ENCODE measurements at places on chromosomes 1 and 21.

DNA sequence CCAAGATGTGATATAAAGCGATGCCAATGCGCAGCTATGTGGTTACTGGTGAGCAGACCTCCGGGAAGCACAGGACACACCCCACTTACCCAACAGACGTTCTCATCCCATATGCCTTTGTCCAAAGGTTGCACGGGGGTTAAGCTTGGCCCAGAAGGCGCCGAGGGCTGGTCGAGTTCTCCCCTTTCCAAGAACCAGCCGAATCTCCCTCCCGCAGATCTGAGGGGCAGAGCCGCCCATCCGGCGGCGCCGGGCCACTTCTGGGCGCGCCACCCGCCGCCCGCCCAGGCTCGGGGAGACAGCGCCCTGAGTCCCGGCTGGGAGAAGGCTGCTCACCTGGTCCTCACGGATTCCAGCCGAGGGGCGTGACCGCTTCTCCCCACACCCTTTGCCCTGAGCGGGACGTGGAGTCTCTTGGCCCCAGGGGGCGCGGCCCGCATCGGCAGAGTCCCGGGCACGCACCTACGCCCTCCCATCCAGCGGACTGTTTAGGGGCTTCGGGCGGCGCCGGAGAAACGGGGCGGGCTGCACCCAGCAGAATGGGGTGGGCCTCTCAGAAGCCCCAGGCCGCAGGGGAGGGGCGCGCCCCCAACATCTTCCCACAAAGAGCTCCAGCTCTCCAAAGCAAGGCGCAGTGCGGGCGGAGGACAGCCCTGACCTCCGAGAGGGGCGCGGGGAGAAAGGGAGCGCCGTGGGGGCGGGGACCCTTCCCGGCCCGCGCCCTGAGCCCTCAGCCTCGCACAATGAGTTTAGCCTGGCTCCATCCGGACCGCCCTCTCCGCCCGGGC is 615 bp downstream of the GPR161 start:
- no peak for DNase-seq

GRCh38 chr1:28510970-28511440 is 5.2 kb downstream of the RCC1 start:
- peak; percentile 75 for DNase-seq

- DNase-seq = no peak
Measured at GRCh38 chr1:118321840-118322239, 136.8 kb upstream of the SPAG17 start.

DNA sequence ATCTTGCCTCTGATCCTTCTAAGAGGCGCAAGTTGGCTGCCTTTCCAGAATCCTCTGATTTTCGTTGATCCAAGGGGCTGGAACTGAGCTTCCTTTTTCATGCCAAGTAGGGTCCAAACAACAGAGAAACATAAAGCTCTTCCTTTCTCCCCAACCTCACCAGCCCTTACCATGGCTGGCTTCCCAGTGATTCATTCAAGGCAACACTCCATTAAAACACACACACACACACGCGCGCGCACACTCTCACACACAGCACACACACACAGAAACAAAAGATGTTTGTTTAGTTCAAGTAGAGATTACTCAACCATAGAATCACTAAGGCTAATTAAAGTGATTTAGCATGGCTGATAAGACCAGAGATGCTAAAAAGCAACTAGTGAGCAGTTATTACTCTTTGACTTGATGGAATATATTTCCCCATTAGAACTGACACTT is 13.0 kb upstream of the GUCA2A start:
- no peak for DNase-seq

DNA sequence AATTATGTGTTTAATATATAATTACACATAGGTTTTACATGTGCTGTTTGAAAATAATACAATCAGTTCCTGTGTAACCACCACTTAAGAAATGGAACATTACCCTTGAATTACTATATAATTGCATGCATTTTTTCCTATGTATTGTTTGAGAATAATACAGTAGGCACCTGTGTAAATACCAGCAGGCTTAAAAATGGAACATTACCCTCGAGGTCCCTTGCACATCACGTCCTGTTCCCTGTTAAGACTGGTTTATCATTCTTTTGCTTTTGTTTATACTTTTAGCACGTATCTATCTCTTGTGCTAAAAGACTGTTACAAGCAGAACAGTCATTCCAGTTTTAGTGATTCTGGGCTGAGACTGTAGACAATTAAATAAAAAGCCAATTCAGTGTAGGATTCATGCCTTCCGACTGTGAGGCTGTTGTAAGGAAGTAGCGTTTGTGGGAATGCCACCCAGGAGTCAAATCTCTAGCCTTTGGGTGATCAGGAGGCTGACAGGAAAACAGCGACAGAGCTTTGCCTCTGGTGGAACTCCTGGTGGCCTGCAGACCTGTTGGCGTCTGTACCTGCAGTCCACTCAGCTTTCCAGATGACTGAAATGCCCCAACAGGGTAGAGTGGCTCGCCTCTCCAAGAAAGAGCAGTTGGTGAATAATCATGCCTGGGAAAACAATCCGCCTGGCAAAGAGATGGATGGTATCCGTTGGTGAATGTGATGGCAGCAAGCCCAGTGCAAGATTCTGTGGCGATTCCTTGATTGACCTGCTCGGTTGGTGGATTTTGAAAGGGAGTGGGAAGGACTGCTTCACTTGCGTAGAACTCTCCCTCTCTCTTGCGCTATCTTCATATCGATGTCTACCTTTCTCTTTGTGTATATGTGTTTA is 58.0 kb downstream of the DISC1 start:
- no peak for DNase-seq

DNA sequence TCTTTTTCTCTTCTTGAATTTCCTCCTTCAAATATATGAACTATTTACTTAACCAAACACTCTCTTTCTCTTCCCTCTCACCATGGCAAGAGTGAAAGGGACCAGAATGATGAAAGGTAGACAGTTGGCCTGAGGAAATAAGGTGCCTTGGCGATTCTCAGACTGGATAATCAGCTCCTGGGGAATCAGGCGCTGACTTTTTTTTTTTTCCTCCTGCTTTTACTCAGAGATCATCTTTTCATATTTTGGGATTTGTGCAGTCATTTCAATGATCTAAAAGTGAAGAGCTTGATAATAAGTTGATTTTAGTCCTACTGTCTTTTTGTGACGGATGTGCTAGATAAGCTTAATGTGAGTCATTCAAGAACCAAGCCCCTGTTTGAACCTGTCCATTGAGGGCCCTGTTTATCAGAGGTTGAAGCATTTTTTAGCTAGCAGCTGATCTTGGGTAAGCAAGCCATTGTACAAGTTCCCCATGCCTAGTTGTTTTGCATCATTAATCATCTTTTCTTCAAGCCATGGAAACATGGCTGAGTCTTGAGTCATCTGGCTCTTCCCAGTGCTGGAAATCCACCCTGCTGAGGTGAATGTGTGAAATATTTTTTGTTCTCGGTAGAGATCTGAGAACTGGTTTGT is 40.8 kb downstream of the ITSN1 start:
- no peak for DNase-seq

DNA sequence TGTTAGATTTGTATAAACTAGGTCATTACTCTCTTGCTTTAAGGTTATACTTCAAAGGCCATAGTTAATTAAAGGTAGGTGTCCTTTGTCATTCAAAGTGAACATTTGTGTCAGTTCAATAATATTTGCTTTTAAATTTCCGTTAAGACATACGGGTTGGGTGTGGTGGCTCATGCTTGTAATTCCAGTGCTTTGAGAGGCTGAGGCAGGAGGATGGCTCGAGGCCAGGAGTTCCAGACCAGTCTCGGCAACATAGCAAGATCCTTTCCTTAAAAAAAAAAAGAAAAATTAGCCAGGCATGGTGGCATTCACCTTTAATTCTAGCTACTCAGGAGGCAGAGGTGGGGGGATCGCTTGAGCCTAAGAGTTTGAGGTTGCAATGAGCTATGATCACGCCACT is 80.4 kb downstream of the KIF26B start:
- DNase-seq = no peak

GRCh38 chr1:1423245-1423597 is 2.1 kb upstream of the ANKRD65 start:
- DNase-seq = no peak

DNA sequence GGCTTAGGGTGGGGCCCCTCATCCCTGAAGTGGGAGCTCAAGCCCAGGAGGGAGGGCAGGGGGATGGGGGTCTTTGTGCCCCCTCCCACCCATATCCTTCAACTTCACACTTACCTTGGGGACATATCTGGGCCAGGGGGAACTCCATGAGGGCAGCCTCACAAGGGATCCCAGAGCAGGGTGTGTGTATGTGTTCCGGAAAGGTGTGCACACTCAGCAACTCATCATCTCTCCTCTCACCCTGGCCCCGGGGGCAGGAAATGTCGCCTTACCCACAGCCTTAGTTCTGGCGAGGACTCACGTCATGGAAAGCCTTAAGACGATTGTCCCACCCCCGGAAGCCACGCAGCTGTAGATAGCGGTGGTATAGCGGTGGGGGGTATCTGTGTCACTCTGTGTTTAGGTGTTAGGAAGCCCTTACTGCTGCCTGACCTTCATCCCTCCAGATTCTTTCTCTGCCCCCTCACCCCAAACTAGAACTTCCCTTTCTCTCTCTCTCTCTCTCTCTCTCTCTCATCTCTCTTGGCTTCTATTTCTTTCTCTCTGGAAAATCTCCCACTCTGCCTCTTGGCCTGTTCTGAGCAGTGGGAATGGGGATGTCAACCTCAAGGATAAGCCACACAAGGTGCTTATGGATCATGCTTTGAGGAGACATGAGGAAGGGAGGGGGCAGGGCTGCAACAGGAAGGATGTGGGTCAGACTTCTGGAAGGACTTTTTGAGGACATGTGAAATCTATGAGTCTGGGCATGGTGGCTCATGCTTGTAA is at the start of gene SH2D2A:
Gene SH2D2A (minus strand): TSS at position 288 of the 768 bp plus-strand sequence. CDS start 140 bp downstream, at position 148.
- DNase-seq = peak; percentile 81

DNA sequence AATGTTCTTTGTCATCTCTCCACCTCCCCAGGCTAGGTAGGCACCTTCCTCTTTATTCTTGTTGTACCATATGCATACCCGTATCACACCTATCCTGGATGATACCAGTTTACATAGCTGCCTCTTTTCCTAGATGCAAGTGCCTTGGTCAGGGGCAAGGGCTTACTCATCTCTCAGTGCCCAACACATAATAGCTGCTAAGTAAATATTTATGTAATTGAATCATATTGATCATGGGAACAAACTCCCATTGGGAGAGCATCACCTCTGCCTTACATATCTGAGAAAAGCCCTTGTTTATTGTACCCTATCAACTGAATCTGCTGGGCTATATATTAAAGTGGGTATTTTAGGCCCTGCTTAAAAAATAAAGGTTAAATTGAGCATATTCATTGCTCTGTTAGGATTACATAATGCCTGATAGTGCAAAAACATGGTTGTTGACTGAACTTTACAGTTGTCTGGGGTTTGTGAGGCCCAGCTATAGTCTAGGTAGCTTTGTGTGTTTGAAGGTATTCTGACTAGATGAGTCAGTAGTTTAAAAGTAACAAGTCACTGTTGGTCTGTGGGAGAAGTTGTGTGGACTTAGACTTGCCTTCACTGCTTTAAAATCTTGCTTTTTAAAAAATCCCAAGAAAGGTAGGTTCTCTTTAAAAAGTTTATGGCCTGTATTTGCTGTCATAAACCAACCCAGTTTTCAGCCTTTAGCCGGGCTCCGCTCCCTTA is 82.6 kb downstream of the OLFML2B start:
- no peak for DNase-seq

GRCh38 chr1:48203287-48203900 is 19.1 kb upstream of the SLC5A9 start:
- DNase-seq = peak; percentile 22

DNA sequence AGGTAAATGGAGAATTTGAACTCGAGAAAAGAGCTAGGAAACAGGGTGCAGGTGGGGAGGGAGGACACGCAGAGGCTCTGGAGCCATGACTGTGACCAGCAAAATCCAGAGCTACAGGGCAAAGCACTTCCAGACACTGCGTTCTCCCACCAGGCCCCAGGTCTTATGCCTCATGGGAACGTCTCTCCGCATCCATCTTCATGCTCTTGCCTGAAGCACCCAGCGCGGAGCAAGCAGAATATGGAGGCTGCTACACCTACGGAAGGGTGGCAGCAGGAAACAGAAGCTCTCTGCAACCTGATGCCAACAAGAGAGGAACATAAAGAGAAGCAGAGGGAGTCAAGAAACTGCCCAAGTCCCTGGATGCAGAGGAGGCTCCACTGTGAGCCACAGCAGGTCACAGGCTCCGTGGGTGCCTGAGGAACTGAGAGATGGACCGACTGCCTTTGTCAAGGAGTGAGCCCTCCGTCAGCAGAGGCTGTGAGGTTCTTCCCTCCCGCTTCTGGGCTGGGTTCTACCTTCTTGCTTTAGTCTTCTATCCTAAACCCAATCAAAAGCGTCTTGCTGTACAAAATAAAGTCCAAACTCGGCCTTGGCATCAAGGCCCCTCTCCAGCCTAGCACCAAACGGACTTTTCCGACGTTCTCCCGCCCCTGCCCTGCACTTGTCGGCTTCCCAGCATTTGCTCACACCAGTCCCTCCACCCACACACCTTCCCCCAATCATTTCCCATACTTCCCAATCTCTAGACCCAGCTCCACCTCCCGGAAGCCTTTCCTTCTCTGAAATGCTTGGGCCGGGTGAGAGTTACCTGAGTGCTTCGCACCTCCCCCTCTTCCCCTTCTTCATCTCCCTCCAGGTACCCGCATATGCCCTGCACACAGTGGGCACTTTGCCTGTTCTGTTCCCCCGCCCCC is 930 bp downstream of the DHCR24 start:
- DNase-seq = no peak

GRCh38 chr1:168637350-168637991 is 61.1 kb downstream of the XCL1 start:
- DNase-seq = peak; percentile 61

DNA sequence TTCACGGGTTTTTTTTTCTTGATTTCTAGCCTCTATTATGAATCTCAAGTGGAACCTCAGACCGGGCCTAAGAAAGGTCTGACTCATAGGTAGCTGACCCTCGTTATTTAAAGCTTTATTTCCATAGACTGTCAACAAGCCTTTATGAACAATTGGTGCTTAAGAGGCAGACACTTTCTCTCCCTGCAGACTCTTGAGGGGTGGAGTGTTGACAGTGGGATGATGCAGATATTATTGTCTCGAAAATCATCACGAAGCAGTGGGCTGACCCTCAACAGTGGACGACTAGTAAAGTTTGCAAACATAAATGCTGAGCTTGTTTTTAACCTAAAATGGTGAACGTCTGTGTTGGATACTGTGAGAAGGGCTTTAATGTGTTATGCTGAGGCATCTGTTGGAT is 1.8 kb downstream of the SFT2D2 start:
- DNase-seq = no peak

DNA sequence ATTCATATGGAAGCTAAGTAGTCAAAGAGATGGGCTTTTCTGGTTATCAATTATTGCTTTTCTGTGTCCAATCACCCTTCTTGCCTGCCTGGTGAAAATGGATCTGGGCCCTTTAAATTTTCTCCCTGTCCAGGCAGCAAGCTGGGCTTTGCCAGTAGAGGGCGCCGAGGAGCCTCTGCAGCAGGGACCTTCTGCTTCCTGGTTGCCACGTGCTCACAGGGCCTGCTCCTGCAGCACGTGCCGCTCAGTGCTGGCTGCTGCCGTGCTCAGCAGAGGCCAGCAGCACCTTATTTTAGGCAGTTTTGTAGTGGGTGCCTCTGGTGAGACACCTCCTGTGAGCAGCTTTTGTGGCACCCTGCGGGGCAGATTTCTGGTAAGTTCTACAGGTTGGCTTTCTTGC is 4.0 kb downstream of the ACTL8 start:
- peak; percentile 45 for DNase-seq

All from NB4 (cell line).